ENCODE measurements at places on chromosomes 5 and 9.
A peak's percentile ranks its signal among the peaks of the same experiment; 100 is the strongest.

- DNase-seq, result no peak
These were observed 11.9 kb downstream of the GRIN1 start for GRCh38 chr9:137150617-137151457.

- DNase-seq, result no peak
These were observed 564.8 kb upstream of the WWC1 start for GRCh38 chr5:167726642-167727041.

DNA sequence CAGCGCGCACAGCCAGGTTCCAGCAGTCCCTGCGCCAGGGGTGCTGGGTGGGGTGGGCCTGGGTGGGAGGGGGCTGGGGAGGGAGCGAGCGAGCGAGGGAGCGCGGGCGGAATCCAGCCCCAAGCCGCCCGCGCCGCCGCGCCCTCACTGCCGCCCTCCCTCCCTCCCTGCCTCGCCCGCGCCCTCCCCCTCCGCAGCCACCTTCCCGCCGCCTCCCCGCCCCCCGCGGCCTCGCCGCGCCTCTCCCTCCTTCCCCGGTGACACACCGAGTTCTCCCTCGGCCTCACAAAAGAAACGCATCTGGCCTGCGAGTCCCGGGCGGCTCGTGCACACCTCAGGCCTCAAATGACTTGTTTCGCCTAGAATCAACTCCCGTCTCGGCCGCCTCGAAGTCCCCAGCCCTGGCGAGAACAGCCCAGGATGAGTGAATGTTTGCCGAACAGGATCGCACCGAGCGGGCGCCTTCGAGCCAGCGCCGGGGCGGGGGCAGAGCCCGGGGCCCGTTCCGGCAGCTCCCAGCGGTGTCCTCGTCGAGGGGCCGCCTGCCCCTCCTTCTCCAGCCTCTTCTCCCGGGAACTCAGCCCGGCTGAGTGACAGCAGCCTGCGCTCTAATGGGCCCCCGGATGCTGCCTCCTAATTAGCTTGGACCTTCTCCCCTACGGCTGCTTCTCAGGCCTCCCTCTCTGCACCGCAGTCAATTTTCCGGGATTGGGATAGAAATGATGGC is 371 bp upstream of the PITX1 start:
- no peak for DNase-seq

GRCh38 chr5:3356016-3356415 is 239.6 kb upstream of the IRX1 start:
- no peak for DNase-seq

GRCh38 chr9:3043369-3043768 is 199.5 kb upstream of the PUM3 start:
- DNase-seq, result no peak

DNA sequence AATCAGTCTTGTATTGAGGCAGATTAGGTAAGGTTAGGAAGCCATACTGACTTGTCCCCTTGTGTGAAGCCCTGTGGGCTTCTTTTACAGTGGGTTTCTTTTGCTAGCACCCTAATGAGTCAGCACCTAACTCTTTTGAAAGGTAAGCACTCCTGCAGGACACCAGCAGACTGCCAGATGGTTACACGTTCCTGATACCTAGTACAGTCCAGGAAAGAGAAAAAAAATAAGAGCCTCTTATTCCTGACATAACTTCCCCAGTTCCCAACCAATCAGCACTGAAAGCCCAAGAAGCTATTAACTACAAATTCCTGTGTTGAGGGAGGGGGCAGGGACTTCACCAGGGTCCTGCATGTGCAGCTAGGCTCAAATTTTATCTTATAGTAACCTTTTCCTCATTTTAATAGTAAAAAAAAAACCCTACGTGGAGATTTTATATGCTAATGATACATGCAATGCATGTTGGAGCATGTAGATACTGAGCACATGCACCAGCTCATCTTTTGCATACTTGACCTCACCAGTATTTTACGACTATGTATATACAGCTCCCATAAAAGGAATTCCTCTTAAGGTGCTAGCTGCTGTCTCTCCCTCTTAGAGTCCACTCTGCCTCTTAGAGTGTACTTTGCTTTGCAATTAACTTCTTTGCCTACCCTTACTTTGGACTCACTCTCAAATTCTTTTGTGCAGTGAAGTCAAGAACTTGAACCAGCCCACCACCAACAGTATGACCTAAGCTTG is 84.7 kb upstream of the RORB start:
- DNase-seq, result no peak

DNA sequence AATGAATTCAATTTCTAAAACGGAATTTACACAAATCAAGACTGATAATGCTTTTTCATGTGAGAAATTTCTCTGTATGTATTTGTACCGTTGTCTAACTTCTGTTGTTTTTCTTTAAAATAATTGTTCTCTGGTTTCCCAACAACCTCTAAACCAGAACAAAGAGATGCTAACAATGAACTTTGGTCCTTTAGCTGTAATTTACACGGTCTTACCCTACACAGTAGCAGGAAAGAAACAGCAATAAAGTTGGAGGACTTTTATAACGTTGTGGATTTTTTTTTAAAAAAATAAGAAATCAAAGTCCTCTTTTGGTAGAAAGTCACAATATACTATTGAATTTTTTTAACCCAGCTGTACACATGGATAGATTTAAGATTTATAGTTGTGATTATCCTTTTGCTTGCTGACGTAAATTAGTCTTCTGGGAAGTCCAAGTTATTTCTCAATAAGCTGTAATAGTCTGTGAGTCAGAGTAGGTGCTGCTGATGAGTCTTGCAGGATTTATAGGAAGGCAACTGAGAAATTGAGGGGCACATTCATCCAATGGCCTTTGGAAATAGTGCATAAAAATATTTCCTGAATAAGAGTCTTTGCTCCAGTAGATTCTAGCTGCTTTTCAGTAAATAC is 76.8 kb upstream of the PCSK1 start:
- DNase-seq, result no peak

GRCh38 chr9:68966496-68966944 is 47.4 kb downstream of the PRKACG start:
- DNase-seq, result no peak

GRCh38 chr5:32908641-32909040 is 197.5 kb downstream of the NPR3 start:
- DNase-seq, result no peak

DNA sequence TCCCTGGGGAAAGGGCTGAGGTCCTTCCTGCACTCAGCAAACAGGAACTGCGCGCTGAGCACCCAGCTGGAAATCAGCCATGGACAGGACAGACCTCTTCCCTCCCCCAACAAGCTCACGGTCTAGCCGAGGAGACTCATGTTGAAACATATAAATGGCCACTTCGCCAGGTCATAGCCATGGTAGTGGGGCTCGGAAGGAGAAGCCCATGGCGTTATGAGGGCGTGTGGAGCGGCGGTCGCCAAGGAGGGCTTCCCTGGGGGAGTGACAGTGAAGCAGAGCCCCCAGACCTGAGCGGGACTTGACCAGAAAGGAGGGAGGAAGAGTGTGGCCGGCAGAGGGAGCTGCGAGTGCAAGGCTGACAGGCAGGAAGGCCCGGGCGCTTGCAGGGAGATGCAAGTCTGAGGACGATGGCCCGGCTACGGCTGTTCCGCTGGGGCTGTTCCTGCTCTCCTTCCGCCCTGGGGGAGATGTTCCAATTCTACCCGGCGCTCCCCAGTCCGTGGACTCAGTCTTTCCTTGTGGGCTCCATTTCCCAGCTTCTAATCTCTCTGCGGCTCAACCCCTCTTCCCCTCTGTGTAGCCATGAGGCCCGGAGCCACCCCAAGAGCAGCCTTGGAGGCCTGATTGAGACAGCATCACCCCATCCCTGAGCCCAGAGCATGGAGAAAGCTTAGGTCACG is 43.9 kb upstream of the PRRC2B start:
- peak; percentile 16 for DNase-seq

DNA sequence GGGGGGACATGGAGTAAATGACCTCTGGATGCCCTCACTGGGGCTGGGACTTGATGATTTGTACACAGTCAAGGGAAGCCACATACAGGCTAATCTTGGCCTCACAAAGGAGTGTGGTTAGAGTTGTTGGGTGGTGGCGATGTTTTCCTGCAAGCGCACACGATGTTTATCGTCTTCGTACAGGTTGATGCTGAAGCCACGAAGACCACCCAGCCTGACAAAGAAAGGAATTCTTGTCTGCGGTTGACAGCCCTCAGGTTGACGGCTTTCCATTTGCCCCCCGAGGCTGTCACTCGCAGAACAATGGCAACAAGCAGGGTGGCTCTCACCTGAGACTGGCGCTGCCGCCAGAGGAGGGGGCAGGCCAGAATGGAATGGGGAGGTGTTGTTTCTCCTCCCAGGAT is 14.1 kb upstream of the XPA start:
- no peak for DNase-seq

DNA sequence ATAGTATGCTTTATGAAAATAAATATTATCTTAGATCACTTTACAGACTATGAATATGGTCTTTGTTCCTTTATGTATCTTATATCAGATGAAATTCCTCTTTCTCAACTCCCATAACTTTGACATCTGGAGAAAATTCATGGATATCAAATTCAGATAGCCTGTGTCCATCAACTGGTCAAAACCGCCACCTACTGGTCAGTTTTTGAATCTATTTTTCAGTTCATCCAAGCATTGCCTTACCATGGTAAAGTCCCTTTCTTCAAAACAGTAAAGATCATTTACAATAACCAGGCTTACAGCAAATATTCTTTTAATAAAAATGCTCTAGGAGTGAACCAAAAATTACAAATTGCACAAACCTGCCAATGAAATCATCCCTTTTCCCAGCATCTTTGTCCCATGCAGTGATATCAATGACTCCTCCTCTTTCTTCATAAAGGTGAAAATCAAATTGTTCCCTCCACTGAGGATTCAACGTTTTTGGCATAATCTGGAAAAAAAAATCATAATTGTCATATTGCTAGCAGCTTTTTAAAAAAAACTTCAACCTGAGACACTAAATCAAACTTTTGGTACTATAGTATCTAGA is 290.5 kb downstream of the SLF1 start:
- DNase-seq, result no peak

DNA sequence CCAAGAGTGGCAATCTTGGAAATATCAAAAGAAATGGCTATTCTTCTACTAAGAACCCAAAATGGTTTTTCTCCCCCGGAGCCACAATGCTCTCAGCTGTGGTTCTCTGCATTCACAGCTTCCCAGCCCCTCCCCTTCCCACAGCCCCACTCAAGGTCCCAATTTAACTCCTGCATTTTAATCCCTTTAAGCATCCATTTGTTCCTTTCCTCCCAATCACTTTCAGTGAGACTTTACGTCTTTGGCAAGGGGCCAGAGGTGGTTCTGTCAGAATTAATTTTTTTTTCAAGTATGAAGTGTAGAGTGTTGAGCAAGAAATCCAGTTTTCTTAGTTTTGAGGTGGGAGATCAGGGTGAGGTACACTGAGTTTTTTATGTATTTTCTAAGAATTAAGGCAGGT is 256.9 kb downstream of the GLIS3 start:
- no peak for DNase-seq

DNA sequence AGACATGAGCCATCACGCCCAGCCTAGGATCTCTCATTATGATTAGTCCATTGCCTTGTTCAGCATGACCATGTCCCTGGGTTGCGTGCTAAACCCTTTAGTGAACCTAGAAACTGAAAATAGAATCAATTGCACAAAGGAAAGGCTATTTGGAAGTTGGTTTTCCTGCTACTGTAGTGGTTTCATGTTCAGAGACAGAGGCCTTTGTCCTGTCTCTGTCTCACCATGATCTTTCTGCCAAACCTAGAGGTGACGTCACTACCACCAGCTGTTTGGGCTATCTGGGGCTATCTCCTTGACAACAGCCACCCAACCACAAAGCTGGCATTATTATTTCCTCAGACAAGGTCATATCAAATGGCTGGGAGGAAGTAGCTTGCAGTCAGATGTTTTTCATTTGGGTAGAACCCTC is 4.0 kb upstream of the CDK5RAP2 start:
- no peak for DNase-seq

GRCh38 chr5:20536813-20537212 is 548.8 kb upstream of the CDH18 start:
- no peak for DNase-seq

DNA sequence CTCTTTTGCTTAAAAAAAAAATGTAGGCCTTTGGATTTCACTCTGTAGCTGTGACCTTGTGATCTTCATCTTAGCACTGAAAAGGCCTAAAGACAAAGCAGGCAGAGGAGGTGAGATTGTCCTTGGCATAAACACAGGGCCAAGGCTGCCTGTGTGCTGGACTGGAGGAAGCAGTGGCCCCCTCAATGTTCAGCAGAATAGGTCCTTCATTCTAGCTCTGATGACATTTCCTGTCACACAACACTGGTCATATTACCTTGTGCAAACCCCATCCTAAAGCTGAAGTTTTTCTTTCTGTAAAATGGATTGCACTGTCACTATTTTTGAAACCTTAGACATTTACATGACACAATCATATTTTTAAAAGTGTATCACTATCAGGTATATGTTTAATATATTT is 147.4 kb downstream of the INSYN2B start:
- no peak for DNase-seq

- no peak for DNase-seq
These were observed 5.5 kb downstream of the EXOSC2 start for GRCh38 chr9:130699047-130699446.

DNA sequence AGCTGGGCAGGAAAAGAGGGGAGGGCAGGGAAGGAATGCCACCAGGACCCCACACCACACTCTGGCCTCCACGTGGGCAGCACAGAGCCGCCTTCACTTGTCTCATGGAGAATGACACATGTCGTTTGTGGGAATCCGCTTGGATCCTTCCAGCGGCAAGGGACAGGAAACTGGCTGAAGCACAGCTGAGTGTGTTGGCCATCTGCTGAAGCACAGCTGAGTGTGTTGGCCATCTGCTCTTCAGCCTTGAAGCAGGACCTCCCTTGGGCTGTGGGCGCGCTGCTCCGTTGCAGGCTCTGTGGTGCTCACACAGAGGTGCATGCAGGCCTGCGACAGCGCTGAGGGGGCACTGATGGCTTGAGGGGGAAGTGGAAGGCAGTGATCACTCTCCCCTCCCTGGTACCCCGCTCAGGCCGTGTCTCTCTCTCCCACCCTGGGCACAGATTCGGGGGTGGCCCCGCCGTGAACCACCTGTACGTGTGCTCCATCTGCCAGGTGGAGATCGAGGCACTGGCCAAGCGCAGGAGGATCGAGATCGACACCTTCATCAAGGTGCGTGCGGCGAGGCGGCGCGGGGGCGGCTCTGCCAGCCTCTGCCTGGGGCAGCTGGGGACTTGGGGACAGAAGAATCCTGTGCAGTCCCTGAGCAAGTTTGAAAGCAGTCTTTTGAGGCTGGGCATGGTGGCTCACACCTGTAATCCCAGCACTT is 40.6 kb downstream of the USP20 start:
- DNase-seq, result no peak

DNA sequence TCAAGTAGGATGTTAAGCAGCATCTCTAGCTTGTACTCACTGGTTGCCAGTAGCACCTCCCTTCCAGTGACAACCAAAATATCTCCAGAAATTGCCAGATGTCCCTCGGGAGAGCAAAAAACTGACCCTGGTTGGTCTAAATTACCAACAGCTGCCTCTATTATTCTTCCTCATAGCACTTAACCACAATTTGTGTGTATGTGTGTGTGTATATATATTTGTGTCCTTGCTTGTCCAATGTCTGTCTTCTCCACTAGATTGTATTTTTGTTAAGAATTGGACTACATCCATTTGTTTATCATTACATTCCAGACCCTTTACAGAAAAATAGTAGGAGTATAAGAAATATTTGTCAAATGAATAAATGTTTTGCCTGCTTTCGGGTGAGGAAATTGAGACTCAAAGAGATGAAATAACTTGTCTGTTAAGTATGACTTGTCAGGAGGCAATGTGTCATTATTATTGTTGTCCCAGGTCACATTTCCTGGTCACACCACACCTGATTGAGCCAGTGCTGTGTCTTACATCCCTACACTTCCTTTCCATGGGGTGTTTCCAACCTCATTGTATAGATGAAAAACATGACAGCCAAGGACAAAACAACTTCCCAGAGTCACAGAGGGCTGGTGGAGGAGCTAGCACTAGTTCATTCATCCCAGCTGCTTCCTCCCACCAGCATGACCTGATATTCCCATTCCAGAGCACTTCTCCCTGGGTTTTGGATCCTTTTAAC is 11.4 kb upstream of the GRPEL2 start:
- DNase-seq, result no peak
